ENCODE measurements at places on chromosomes 6 and 20. TPM values are rescaled to one million over a fixed set of nuclear protein-coding genes. Genes with fewer than 3 reads are reported as not detected.

The TP53TG5 gene
- not detected for total RNA-seq

DNA sequence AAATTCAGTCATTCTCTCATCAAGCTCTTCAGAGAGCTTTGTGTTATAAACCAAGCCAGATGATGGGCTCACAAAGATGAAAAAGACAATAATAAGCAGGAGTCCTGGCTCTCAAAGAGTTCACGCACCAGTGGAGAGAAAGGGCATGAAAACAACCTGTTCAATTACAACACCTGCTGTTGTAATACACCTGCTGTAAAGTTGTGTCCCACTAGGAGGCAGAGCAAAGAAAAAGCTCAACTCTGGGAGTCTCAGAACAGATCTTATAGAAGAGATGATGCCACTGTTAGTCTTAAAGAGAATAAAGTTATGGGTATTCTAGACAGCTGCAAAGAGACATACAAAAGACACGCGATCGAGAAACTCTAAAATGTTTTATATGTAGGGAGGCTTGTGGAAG is 100.6 kb downstream of the DCDC2 start:
- DNase-seq = no peak
- no peak overlapping the region for H3K4me3 ChIP-seq
- H3K27ac ChIP-seq = no peak overlapping the region
- H3K27me3 ChIP-seq = no peaks in the 10 kb centered on the region
- no peaks in the 10 kb centered on the region for H3K36me3 ChIP-seq
- H3K4me1 ChIP-seq = no peaks in the 10 kb centered on the region

DNA sequence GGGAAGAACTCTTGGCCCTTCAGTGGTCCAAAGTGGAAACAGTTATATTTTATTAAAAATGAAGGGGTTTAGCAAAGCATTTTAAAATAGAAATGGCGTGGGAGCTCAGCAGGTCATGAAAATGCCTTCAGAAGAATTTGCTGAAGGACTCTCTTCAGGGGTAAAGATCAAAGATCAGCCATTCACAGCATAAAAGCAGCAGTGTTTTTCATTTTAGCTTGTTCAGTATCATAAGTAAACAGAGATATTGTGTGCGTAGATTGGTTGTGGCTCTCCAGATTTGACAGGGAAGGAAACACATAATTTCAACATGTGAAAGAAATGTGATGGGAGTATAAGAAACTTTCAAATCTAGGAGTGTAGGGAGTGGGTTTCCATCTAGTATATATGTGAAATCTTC is 519.2 kb upstream of the MAP3K7 start:
- no peak overlapping the region for H3K27ac ChIP-seq
- no peaks in the 10 kb centered on the region for H3K4me1 ChIP-seq
- no peak for DNase-seq

- H3K27me3 ChIP-seq = no peaks in the 10 kb centered on the region
- no peaks in the 10 kb centered on the region for H3K36me3 ChIP-seq
- no peak overlapping the region for H3K27ac ChIP-seq
- H3K4me3 ChIP-seq = no peak overlapping the region
- no peak for DNase-seq
Observed at GRCh38 chr20:53003420-53004154, 31.4 kb downstream of the TSHZ2 start.

- no peaks in the 10 kb centered on the region for H3K27me3 ChIP-seq
- H3K4me1 ChIP-seq = no peaks in the 10 kb centered on the region
- DNase-seq = no peak
- no peak overlapping the region for H3K27ac ChIP-seq
Observed at GRCh38 chr20:36959242-36959641, 7.7 kb upstream of the SAMHD1 start.

DNA sequence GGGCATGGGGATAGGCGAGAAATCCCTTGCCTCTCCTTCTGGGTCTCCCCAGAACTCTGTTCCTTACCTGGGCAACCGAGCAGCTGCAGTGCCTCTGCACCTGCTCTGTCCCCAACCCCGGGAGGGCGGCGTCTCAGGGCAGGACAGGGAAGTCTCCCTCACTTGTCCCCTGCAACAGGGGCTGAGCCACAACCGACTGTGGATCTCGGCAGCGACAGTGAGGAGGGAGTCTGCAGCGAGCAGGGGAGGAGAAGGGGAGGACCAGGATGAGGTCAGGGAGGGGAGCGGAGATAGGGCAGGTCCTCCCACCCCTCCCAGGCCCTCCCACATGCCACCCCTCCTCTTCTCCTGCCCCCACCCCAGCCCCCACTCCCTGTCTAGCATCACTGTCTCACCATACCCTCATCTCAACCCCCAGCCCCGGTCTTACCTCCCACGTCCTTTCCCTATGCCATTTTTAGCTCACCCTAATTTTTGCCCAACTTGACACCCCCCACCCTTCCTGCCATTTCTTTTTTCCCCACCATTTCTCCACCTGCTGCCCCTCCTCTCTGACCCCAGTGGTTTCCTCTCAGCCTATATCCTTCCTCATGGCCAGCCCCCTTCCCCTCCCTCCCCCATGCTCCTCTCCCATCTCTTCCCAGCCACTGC is at the start of gene TNXB:
TNXB (minus strand) TSS at position 225 of the 651 bp plus-strand sequence. CDS start 11,140 bp downstream, outside the sequence.
- no peak for DNase-seq
- no peak within 1 kb of the TSS for H3K4me3 ChIP-seq
- H3K36me3 ChIP-seq = peaks cover 10% of the 10 kb centered on the region
- H3K27me3 ChIP-seq = peaks cover 14% of the 10 kb centered on the region
- H3K27ac ChIP-seq = no peak within 1 kb of the TSS
- H3K4me1 ChIP-seq = peaks cover 26% of the 10 kb centered on the region

Measured in SJSA1 (cell line).